CD4-positive, alpha-beta T cell treated with Interleukin-15 for 1 hour (primary cell): ENCODE measurements at places on chromosomes 13 and 19.

DNA sequence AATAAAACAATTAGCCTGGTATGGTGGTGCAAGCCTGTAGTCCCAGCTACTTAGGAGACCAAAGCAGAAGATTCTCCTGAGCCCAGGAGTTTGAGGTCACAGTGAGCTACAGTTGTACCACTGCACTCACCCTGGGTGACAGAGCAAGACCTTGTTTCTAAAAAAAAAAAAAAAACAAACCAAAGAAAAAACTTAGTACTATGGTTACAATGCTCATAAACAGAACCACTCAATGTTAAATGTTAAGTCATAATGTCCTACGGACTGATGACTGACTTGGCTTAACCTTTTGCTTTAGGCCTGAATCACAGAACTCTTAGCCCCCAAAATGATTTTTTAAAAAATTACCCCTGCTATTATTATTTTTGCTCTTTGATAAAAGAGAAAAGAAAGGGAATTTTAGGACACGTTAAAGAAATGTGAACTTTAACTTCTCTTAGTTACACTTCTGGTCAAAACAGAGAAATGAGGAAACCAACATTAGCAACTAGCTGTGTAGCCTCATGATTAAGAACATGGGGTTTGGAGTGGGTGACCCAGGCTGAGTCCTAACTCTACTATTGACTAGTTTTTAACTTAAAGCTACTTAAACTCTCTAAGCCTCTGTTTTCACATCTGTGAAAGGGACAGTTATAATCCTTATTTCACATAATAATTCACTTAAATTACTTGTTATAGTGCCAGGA lies 13.7 kb upstream of the ELF1 start:
- DNase-seq, result peak; percentile 37

- DNase-seq, result no peak
Measured at GRCh38 chr13:110421061-110421460, 114.0 kb downstream of the COL4A2 start.

GRCh38 chr19:51735759-51736449 lies 12.1 kb upstream of the HAS1 start:
- DNase-seq, result peak; percentile 85

DNA sequence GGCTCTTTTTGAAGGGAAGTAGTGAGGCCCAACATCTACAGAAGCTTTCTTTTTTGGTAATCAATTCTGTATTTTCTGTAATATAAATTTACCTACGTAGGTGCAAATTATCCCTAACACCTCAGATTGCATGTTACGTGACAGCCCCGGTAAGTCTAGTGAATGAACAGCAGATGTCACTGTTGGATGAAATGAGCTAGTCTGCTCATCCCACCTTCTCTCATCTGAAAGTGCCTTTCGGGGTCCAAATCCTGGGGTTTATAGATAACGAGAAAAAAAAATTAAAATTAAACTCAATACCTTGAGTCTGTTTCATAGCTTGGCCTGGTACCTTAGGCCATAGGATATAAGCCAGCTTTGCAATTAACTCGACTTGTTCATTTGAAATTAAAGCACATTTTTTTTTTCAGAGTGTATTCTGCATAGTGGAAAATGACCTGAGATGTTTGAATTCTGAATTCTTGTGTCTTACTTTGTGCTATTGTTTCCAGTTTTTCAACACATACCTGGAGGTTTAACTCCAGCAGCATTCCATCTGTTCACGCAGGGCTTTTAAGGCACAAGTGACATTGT lies 548.2 kb downstream of the GPC5 start:
- no peak for DNase-seq

- DNase-seq, result no peak
Measured at GRCh38 chr19:36508325-36508724, 19.0 kb upstream of the ZNF566 start.

GRCh38 chr19:18282021-18282787 lies 782 bp upstream of the JUND start:
- no peak for DNase-seq

DNA sequence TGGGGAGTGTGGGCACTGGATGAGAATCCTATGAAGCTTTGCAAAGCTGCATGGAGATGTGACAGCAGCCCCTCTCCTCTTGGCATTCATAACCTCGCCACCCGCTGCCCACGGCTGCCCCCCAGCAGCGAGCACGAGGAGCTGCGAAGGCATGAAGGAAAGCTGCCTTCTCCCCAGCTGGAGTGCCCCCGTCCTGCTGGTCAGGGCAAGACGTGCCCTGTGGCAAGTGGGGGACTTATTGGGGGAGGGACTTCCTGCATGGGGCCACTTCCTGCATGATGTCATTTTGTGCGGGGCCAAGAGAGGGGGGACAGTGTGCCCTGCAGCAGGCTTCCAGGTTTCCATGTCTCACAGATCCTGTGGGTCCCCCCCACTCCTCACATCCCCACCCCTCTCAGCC lies 85.9 kb downstream of the TSHZ3 start:
- DNase-seq, result no peak

GRCh38 chr13:89380101-89380500 lies 1708.9 kb downstream of the SLITRK5 start:
- no peak for DNase-seq

DNA sequence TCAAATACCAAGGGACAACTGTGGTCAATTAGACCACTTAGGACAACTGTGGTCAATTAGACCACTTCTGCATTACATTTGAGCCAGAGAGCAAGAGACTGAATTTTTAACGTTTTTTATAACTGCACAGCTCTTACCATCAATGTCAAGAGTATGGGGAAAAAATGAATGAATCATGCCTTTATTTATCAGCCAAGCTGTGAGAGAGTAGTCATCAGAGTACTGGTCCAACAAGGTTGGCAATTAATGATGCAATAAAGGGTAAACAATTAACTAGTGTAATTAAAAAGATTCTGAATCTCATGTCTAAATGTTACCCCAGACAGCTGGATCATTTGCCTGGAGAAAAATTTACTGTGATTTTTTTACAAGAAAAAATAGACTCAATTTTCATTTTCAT lies 381.1 kb downstream of the LIG4 start:
- no peak for DNase-seq

GRCh38 chr19:10718205-10719196 lies 622 bp downstream of the DNM2 start:
- peak; percentile 34 for DNase-seq

DNA sequence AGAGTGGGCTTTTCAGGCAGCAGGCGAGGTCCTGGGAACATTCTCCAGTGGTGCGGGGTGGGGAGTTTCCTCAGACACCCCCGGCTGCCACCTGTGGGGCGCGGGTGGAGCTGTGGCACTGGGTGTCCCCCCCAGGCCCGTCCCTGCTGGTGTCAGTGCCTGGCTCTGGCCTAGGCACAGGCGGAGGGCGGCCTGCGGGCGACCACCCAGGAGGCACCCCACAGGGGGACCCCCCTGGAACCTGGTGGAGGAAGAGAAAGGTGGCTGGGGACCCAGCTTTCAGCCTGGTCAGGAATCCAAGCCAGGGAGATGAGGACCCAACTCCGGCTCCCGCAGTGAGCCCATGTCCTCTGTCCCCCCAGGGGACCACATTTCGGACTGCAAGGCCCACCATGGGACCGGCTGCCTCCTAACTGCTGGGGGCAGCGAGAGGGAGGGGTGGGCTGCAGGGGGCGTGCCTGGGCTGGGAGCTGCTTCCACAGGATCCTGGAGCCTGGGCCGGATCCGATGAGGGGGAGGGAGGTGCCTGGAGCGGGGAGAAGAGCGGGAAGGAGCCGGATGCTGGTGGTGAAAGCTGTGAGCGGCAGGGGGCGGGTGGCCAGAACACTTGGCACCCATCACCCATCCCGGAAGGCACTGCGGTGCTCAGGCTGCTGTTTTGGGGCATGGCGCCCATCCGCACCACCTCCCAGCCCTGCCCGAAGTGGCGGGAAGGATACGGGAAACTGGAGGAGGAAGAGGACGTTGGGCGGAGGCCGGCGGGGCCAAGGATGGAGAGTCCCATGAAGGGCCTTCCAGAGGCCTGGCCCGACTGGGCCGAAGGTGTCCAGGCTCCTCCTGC lies 5.5 kb upstream of the CTXN1 start:
- no peak for DNase-seq

- DNase-seq, result no peak
Measured at GRCh38 chr13:32737679-32738078, 151.4 kb downstream of the PDS5B start.

- peak; percentile 65 for DNase-seq
Measured at GRCh38 chr19:17346109-17346671, 8.8 kb downstream of the GTPBP3 start.
